Nucleus accumbens (tissue), 56 donors: ENCODE measurements at places on chromosomes 7 and 10.

DNA sequence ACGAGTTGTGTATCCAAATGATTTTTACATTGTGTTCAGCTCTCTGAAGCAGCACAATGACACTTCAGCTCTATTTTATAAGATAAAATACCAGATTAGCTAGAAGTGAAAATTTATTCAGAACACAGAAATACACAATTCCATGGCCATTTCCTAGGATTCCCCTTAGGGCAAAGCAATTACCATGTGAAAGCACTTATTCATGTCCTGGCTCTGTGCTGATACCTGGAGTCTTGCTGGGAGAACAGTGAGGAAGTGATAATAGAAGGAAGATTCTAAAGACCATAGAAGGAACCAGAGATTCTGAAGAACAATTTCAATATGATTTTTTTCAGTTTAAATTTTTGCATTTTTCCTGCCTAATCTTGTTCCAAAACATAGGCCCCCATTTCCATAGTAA, 657.4 kb upstream of the ZWINT start:
- no peak for DNase-seq

DNA sequence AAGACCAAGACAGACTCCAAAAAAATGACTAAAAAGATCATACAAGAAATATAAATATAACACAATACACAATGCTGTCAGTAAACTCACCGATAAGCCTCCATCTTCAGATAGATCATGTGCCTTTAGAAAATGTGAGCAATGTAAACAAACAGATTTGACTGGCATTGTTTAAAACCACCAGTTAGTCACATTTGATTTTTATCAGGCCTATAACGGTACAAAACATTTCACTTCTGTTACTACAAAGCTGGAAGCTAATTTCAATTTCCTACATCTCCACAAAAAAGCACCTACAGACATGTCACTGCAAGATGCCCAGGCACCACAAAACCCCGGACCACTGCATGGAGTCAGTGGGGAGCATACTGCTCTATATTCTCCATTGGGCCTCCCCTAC, 18.9 kb downstream of the SGMS1 start:
- no peak for DNase-seq

- no peak for DNase-seq
These were observed 63.7 kb upstream of the AUTS2 start for GRCh38 chr7:69534461-69535041.

DNA sequence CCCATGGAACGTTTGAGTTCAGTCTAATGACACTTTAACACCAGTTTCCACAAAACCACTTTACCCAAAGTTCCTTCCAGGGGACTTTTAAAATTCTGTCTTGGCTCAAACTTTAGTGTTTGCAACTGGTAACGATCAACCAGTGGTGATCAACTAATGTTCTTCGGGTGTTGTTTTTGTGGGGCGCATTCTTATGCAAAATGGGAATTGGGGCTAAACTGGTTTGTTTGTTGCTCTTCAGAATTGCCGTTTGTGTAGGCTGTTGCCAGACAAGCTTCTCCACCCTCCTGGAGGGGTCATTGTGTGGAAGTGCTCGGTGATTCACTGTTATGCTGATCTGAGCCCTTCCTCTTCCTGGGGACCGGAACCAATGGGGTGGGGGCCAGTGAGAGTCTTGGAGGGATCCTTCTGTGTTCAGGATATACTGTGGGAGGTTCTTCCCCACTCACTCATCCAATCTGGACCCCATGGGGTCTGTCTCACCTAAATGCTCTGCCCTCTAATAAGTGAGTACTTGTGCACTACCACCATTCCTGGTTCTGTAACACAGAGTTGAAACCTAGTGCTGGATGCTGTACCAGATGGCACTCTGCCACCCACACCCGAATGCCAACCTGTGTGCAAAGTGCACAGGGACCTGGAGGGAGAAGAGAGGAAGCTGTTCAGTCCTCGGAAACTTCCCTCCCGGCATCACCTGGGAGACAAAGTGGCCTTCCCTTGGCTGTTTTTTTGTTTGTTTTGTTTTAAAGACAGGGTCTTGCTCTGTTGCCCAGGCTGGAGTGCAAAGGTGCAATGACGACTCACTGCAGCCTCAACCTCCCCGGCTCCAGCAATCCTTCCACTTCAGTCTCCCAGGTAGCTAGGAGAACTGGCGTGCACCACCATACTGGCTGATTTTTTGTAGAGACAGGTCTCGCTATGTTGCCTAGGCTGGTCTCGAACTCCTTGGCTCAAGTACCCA, 2.1 kb downstream of the NFE2L3 start:
- DNase-seq = no peak

DNA sequence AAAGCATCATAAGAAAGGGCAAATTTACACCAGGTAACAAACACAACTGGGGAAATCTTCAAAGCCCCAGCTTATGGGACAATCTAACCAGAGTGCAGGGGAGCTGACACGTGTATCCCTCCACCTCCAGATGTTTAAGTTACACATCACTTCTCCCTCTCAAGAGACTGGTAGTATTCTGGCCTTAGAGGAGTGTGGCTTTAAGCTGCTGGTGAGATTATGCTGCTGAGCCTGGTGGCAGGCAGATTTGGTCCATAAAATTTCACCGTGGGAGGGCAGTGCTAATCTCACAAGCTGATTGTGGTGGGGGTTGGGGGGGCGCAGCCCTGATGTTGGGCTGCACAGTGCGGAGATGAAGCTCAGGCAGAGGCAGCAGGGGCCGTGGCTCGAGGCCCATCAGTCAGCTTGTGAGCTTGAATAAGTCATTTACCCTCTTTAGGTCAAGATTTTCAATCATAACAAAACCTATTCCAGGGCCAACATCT, 431.0 kb upstream of the GALNT17 start:
- no peak for DNase-seq

DNA sequence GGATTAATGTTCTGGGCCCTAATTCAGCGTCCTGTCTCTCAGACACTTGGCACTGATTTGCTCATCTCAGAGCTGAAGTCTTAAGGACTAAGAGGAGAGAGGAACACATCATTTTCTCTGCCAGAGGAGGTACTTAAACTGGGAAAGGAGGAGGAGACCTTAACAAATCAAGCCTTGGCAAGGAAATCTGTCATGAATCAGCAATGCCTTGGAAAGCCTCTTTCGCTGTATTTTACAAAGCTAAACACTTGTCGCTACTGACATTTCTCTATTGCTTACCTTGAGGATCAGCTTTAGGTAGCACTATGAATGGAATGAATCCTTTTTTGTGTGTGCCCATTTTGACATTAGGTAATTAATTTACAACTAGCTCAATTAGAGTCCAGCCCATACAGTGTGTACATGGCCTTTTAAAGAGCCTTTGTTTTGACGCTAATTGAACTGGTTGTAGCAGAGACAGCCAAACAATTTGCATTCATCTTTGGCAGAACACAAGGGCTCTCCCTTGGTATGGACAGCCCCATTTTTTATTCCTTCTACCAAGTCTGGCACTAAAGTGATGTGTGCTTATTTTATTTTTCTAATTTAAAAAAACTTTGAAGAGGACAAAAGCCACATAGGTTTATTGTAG, 37.4 kb downstream of the AUTS2 start:
- DNase-seq = no peak

DNA sequence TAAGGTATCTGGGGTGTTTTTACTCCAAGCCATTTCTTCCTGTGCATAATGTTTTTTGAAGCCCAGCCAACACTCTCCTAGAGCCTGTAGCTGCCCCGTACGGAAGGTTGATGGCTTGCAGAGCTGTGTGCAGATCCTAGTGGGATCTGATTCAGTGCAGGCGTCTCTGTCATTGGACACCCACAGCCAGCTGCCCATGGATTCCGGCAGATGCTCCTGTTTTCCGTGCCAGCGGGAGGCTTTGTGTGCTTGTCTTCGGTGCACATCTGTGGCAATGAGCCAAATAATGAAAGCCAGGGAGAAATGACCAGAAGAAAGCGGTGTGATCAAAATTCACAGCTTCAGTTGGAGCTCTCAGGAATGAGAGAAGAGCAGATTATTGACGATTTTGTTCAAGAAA, 426.4 kb downstream of the TYW1 start:
- DNase-seq = no peak
